HCEC 1CT (cell line): ENCODE measurements at places on chromosomes 16 and 17.
A peak's percentile ranks its signal among the peaks of the same experiment; 100 is the strongest.

DNA sequence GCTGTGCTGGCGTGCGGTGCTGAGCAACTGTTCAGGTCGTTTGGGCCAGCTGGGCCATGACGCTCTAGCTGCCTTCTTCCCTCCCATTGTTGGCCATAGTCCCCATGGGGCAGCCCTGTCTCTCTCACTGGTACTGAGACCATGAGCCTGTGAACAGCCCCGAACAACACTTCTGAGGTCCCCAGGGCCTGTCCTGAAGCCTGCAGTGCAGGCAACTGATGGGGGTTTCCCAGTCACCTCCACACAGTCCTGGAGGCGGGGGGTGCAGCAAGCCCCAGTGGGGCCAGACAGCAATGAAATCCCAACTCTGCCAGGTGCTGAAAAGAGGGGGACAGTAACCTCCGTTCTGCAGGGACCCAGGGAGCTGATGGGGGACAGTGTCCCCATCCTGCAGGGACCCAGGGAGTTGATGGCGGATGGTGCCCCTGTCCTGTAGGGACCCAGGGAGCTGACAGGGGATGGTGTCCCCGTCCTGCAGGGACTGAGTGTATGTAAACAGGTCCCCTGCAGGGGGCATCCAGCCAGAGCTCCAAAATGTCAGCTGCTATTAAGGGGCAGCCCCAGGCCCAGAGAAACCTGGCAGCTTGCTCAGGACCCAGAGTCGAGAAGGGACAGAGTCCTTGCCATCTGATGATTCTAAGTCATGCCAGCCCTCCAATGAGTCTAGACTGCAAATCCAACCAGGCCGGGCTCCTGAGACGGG is 30.4 kb downstream of the ENGASE start:
- DNase-seq = no peak

DNA sequence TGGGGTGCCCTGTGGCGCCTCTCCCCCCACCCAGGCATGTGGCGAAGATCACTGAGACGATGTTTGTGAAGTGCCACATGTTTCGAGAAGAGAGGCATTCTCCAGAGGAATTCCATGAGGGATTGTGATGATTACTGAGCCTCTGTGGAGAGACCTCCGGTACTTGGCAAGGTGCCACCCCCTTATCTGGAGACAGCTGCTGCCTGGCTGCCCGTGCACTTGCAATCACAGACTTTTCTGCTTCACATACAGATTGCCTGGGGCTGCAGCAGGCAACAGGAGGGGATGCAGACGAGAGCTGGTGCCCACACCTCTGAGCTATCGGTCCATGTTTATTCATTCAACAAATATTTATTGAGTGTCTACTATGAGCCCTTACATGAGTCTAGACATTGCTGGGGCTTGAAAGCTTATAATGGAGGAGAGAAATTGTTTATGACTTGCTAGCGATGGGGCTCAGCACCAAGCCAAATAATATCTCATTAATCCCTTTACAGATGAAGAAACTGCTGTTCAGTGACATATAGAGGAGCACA is 317.2 kb upstream of the ZFHX3 start:
- no peak for DNase-seq

- no peak for DNase-seq
Measured at GRCh38 chr17:32936186-32936893, 8.4 kb downstream of the TMEM98 start.

DNA sequence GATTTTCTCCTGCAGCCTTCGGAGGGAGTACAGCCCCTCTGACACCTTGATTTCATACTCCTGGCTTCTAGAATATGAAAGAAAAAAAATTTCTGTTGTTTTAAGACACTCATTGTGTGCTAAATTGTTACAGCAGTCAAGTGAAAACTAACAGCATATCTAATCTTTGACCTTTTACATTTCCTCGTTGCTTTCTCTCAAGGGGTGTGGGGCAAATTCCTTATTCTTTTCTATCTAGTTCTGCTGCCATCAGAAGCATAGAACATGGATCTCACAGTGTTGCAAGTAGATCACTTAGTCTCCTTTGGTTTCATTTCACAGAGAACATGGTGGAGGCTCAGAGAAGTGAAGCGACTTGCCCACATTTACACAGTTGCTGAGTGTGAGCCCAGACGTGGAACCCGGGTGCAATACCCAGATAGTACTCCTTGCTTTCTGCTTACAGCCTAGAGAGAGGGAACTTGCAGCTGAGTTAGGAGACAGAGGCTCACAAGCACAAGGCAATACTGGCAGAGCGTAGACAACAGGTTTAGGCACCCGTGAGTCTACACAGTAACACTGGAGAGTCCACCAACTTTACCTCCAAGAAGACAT is 28.7 kb upstream of the MMD start:
- no peak for DNase-seq

DNA sequence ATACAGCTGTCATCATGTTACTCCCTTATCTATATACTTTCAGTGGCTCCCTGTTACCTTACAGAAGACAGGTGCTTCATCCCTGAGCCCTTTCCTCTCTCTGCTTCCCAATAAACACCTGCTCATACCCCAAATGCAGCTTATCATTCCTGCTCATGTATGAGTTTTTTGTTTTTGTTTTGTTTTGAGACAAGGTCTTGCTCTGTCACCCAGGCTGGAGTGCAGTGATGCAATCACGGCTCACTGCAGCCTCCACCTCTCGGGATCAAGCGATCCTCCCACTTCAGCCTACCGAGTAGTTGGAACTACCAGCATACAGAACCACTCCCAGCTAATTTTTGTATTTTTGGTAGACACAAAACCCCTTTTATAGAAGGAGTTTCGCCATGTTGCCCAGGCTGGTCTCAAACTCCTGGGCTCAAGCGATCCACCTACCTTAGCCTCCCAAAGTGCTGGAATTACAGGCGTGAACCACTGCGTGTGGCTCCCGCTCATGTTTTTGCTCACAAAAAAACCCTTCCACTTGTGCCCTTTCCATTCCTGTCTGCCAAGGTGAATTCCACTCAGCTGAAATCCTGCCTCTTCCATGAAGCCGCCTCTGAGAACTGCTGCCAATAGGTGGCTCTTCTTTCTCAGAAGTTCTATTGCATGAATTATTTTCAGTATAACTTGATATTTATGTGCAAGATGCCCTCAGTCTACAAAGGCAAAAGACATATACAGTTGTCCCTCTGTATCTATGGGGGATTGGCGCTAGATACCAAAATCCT is 7.9 kb upstream of the RNF157 start:
- no peak for DNase-seq

GRCh38 chr16:57589374-57589773 is 39.1 kb upstream of the ADGRG1 start:
- DNase-seq = no peak

- DNase-seq = no peak
Measured at GRCh38 chr17:83136931-83137330, 57.5 kb downstream of the METRNL start.

DNA sequence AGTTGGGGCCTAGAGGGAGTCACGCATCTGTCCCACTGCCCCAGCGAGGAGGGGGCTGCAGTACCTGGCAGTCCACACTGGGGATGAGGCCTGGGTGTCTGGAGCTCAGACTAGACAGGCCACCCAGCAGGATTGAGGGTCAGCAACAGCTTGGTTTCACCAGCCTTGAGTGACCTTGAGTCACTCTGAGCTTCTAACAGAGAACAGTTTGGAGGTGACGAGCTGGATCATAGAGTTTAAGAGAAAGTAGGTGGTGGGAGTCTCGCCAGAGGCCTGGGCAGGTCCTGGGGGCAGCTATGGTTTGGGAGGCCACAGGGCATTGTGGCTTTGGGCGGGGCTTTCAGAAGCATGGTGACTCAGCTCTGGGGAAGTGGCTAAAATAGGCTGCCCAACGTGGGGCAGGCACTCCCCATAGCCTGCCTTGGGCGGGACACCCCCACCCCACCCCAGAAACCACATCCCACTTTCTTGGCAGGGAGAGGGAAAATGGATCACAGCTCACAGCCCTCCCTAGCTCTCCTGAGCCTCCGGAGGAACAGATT is 20.5 kb downstream of the CDC42EP4 start:
- peak; percentile 91 for DNase-seq

- no peak for DNase-seq
Measured at GRCh38 chr17:64024781-64025731, 4.6 kb upstream of the ICAM2 start.

GRCh38 chr17:72514891-72515290 is 394.1 kb downstream of the SOX9 start:
- DNase-seq = peak; percentile 36

- no peak for DNase-seq
Measured at GRCh38 chr16:84194470-84195200, 3.7 kb downstream of the ADAD2 start.

- peak; percentile 4 for DNase-seq
Measured at GRCh38 chr16:71648921-71649320, 22.9 kb downstream of the MARVELD3 start.

DNA sequence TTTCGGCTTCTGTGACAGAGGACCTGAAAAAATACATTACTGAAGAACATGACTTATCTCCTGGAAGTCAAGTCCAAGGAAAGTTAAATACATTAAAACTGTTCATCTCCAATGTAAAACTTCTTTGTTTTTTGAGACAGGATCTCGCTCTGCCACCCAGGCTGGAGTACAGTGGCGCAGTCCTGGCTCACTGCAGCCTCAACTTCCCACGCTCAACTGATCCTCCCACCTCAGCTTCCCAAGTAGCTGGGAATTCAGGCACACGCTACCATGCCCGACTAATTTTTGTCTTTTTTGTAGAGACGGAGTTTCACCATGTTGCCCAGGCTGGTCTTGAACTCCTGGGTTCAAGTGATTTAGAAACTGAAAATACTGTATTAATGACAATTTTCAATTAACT is 9.7 kb upstream of the TERB1 start:
- DNase-seq = no peak

DNA sequence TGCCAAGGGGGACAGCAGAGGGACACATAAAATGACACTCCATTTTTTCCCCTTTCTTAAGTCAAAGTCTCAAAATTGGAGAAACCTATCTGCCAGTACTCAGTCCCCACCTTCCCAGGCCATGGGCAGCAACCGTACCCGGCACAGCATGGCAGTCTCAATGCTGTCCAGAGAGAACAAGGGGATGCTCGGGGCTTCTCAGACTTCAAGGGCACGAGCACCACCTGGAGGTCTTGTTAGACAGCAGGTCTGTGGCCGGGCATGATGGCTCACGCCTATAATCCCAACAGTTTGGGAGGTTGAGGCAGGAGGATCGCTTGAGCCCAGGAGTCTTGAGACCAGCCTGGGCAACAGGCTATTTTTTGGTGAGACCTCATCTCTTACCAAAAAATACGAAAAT is 3.2 kb downstream of the DNAH17 start:
- DNase-seq = peak; percentile 17
